Stimulated activated CD4-positive, alpha-beta T cell treated with anti-CD3 and anti-CD28 coated beads, Interleukin-1b, Interleukin-23, amount 100 ng/mL, for 24 hours (primary cell): ENCODE measurements at places on chromosomes 5 and 9.

- DNase-seq = no peak
Measured at GRCh38 chr5:112793201-112793600, 55.5 kb downstream of the APC start.

- DNase-seq = no peak
Measured at GRCh38 chr9:120587328-120587727, 7.4 kb upstream of the CDK5RAP2 start.

DNA sequence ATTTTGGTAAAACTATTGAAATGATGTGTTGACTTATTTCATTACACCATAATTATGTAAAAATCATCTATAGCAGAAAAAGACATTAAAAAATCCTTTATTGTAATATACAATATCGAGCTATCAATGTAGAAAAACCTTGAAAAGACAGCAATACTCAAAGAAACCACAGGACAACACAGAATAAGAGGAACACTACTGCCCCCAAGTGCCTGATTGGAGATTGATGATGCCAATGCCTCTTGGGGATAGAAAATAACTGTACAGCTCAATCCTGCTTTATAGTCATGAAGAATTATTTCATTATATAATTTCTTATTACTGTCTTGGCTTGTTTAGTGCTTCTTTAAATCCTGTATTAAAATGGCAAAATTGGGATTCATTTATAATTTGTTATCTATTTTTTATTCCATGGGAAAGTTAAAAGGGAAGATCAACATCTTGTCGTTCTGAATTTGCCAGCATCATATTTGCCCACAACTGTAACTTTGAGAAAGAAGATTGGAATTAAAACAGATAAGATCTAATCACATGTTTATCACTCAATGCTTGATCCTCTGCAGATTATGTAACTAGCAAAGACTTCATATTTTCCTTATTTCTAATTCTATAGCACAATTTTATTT lies 337.5 kb downstream of the CDH9 start:
- no peak for DNase-seq

GRCh38 chr5:31362529-31362900 lies 169.0 kb downstream of the CDH6 start:
- no peak for DNase-seq

DNA sequence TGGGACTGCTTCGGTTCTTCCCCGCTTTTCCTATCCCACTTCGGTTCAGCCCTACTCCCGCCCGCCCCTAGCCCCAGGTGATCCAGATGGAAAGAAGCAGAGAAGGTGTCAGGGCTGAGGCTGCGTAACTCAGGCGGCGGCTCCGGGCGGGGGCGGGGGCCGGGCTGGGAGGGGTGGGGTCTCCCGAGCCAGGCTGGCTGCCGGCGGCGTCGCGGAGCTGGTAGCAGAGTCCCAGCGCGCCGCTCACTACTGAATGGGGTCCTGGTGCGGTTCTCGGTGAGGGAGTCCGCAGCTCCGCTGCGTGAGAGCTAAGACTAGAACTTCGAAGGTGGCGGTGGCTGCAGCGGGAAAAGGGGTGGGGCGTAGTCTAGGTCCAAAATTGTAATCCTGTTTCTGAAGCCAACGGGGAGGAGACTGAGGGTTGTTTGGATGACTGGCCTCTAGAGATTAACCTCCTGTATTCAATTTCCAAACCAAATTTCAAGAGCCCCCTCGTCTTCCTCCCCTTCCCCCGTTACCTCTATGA lies 1.4 kb downstream of the PRR16 start:
- DNase-seq = no peak

GRCh38 chr5:35247648-35248034 lies 17.4 kb upstream of the PRLR start:
- no peak for DNase-seq

GRCh38 chr5:78467752-78468357 lies 107.4 kb downstream of the SCAMP1 start:
- no peak for DNase-seq

- peak; percentile 71 for DNase-seq
Measured at GRCh38 chr9:5886114-5886939, 4.4 kb upstream of the MLANA start.

DNA sequence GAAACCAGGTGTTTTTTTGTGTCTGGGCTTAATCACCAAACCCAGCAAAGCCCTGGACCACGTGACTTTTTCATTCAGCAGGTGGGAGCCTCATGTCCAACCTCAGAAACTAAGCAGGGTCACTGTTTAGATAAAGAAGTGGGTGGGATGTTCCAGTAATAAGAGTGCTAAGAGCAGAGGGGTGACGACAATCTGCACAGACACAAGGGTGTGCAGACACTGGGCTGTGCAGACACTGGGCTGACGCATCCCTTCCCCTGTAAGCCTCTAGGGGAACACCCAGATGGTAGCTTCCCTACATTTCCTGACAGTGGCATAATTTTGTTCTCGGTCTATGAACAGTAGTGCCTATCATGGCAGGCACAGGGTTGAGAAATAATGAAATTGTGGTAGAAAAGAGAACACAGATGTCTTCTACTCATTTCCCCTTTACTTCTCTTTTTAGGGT lies 85.1 kb downstream of the SAXO1 start:
- no peak for DNase-seq

DNA sequence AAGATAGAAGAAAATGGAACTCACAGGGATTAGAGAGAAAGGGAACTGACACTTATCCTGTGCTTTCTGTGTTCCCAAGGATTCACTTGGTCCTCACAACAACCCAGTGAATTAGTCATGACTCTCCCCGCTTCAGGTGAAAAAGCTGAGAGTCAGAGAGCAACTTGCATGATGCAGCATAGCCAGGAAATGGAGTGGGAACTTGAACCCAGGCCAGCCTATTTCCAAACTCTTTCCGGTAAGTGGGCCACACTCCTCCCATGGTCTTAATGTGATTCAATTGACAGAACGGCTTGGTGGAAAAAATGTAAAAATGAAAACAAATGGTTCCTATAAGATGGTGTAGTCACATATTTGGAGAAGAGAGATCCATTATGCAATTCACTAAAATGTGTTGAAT lies 45.9 kb upstream of the CEMIP2 start:
- DNase-seq = no peak

GRCh38 chr9:113548221-113549041 lies 84.9 kb downstream of the RGS3 start:
- no peak for DNase-seq

DNA sequence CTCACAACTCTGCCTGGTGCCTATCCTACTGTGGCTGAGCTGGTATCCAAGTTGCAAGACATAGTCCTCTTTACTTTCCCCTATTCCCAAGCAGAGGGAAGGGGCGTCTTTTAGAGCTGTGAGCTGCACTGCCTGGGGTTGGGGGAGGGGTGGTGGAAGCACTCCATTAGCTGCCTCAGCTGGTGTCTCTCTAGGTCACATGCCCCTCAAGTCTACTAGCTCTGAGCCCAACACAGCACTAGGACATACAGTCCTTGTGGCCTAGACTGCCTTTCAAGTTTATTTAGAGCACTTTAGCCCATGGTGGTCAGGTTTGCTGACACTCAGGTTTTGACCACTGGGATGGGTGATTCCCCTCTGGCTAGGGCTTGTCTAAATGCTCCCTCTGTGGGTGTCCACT lies 54.7 kb downstream of the SREK1 start:
- no peak for DNase-seq

DNA sequence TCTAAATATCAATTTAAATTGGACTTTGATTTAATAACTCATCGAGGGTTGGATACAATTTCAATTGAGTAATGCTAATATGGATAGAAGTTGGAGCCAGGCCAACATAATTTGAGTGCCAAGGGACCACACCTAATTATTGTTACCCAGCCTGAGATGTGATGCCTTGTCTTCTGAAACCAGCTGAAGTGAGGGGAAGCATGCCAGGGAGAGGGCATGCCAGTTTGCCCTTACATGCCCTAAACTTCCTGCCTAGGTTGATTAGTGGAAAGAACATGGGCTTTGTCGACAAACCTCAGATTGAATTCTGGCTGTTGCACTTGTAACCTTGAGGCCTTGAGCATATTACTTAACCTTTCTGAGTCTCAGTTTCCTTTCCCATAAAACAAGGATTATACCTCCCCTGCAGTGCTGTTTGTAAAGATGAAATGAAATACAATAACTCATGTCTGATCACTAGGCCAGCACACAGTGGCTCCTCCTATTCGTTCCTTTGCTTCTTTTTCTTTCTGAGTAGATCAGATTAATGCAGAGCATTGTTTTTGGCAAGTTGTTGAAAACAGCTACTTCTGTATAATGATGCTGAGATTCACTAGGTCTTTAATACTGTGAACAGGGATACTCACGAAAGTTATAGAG lies 412.8 kb downstream of the TLE4 start:
- no peak for DNase-seq

- DNase-seq = no peak
Measured at GRCh38 chr5:169433221-169433651, 132.3 kb upstream of the SLIT3 start.

DNA sequence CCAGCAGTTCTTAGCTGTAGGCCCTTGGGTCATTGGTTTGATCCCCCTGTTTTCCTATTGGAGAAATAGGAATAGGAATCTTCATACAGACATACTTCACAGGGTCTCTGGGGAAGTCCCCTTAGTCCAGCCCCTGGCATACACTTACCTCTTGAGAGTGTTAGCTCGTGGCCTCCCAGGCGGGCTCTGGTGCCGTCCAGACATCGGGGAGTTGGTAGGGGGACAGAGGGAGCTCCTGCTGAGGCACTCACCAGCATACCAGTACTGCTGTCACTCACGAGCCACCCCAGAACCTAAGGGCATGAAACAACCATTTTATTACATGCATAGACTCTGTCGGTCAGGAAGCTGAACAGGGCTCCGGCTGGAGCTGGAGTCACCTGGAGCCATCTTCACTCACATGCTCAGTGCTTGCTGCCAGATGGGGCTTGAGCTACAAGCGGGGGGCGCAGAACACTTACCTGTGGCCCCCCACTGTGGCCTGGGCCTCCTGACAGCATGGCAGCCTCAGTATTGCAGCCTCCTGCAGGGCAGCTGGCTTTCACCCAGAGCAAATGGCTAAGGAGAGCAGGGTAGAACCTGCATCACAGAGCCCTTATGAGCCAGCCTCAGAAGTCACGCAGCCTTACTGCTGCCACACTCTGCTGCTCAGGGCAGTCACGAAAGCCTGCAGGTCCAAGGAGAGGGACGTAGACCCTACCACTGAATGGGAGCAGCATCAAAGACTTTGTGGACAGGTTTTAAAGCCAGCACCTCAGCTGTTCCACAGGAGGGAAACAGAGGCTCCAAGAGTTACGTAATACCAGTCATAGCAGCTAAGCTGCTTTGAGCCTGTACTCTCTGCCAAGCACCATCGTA lies 58.3 kb upstream of the ANGPTL2 start:
- no peak for DNase-seq

GRCh38 chr5:77430726-77431125 lies 61.4 kb downstream of the WDR41 start:
- no peak for DNase-seq

DNA sequence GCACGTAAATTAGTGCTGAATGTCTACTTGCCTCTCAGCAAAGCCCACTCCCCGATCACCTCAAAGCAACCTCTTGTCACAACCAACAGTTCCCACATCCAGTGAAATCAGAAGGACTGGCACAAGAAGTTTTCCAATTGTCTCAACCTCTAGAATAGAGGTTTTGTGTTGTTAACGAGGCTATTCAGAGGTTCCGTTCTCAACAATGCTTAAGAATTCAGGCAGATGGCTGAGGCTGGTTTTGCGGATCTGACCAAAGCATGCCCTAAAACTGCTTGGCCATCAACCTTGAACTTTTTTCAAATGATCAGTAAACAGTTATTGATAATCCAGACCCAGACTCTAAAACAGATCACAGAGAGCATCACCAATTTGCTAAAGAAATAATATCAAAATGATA lies 52.9 kb downstream of the MAPKAP1 start:
- no peak for DNase-seq

GRCh38 chr9:109182940-109183798 lies 16.1 kb upstream of the FRRS1L start:
- DNase-seq = no peak
